ENCODE measurements at places on chromosomes 16 and 17.

DNA sequence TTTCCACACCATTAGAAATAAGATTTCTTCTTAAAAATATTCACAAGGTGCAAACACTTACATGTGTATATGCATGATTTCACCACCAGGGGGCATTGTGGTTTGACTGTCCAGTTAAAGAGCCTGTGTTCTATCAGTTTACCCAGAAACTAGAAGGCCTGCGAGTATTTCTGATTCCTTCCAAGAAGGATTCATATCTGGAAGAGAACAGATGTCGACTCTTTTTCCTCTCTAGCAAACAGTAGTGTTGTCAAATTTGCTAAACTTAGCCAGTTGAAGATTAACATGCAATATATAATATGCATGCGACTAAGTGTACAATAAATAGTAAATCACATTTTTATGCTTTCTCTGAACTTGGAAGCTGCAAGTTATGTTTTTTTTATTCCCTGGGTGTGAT is 404.1 kb downstream of the WWOX start:
- DNase-seq = peak; percentile 67

DNA sequence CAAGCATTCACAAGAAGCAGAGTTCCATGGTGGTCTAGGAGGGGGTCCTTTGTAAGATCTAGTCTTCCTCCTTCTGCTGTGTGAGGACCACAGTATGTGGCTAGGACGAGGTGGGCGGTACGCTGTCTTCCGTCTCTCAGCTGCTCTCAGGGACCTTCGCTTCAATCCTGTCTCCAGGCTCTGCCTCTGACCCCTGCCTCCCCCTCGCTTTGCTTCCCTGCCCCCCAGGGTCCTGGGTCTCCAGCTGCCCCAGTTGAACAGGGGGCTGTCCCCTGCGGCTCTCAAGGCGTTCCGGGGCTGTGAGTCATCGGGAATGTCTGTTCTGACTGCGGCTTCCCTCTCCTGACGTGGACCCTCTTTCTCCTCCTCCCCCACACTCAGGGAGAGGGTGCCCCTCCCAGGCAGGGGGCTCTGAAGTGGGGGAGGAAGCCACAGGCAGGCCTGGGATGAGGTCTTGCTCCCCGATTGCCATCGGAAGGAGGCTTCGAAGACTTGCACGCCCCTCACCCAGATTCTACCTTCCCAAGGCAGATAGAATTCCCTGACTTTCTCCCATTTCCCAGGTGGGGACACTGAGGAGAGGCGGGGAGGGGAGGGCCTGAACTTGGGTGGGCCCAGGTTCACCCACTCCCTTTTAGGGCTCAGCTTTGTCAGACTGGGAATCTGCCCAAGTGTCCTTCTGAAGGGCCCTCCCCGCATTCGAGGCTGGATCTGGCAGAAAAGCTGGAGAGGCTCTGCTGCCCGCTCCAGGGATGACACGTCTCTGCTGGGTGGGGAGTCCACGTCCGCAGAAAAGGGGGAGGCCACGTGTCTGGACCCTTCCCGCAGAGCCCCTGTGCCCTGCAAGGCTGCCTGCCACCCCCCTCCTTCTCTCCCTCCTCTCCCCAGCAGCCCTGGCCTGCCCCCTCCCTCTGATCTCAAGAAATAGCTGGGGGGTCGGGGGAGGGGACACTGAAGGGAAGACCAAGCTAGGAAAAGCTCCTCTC is 9.1 kb upstream of the COL1A1 start:
- no peak for DNase-seq

DNA sequence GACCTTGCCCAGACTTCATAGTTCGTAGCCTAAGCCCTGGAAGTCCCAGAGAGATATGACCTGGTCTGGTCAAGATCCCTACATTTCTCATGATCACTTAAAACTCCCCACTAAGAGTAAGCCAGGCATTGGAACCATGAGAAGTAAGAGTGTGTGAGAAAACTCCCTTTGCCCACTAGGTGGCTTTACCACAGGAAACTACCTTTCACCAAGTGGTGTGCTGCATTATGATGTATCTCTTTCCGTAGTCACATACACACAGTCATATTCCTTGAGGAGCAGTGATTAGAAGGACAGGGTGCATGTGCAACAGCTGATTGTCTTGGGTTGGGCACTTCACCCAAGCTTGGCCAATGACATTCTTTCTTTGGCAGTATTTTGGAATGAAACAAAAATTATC is 639.3 kb downstream of the KCNJ2 start:
- no peak for DNase-seq

DNA sequence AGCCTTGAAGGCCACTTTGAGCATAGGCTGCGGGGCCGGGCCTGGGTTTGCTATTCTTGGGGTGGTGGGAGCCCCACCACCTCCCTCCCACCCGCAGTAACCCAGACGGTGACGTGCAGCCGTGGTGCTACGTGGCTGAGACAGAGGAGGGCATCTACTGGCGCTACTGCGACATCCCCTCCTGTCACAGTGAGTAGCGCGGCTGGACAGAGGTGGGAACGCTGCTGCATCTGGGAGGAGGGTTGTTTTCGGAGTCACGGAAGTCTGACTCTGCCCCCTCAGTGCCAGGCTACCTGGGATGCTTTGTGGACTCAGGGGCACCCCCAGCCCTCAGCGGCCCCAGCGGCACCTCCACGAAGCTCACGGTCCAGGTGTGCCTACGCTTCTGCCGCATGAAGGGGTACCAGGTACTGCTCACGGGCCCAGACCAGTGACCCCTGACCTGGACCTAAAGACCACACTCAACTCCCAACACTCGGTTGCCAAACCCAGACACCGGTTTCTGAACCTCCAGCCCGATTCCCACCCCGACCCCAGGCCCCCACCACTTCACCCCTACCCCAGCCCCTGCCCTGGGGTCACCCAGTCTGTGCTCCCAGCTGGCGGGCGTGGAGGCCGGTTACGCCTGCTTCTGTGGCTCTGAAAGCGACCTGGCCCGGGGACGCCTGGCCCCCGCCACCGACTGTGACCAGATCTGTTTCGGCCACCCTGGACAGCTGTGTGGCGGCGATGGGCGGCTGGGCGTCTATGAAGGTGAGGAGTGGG is 2.1 kb downstream of the KREMEN2 start:
- DNase-seq = no peak

GRCh38 chr16:20610211-20610891 is 34.2 kb upstream of the ACSM2B start:
- no peak for DNase-seq

DNA sequence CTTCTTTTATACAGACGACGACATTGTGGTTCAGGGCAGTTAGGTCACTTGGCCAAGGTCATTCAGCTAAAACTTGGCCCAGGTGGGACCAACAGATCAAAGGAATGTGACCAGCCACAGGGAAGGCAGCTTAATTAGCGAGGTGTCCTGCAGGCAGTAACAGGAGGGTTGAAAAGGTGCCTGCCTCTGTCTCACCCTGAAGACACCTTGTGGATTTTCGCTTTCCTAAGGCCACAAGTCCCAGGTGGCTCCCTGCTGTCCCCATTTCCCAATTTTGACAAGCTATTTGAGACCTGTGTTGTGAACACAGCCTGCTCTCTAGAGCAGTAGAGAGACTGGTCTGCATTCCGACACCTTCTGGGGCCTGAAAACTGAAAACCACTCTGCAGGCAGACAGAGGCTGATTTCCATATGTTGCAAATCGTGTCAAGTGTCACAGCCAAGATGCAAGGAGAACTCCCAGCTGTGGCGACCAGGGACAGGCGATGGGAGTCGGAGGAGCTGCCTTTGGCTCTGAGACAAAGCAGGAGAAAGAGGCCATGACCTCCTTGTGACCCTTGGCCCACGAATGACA is 593.1 kb upstream of the CDH5 start:
- no peak for DNase-seq

GRCh38 chr17:4525691-4526397 is 27.2 kb downstream of the SPNS2 start:
- DNase-seq = no peak

GRCh38 chr17:29451121-29451742 is 61.1 kb downstream of the TAOK1 start:
- no peak for DNase-seq

- DNase-seq = no peak
These were observed 670.0 kb downstream of the TOX3 start for GRCh38 chr16:51876934-51877333.

- no peak for DNase-seq
These were observed 10.5 kb upstream of the ZNF500 start for GRCh38 chr16:4777339-4778049.

- DNase-seq = no peak
These were observed 83.6 kb downstream of the C16orf78 start for GRCh38 chr16:49457196-49457595.

DNA sequence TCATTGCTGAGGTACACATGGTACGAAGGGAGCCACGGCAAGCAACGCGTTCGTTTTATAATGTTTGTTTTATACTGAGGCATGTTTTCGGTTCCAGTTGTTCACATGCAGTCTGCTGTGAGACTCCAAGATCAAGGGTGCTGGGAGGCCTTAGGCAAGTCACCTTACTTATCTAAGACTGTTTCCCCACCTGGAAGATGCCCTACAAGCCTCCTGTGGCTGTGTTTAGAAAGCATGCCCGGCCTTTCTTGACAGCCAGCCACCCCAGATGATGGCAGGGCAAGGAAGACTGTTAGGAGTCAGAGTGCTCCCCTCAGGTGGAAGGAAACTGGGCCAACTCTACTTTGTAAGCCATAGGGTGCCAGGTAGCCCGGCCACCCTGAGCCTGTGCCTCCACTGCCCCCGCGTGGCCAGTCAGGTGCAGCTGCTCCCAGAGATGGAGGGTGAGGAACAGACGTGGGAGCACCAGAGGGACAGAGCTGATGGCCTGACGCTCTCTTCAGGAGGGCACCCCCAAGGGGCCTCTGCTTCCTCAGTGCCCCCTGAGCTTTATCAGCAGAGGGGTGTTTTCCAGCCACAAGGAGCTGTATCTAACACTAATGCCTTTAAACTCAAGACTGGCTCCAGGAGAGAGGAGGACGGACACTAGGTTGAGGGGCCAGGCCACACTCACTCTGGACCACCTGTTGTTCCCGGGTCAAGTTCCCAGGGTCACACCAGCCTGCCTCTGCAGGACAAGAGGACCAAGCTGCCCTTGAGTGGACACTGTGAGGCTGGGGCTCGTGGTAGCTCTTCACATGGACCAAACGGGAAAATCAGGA is 5.4 kb downstream of the NAT9 start:
- peak; percentile 83 for DNase-seq

DNA sequence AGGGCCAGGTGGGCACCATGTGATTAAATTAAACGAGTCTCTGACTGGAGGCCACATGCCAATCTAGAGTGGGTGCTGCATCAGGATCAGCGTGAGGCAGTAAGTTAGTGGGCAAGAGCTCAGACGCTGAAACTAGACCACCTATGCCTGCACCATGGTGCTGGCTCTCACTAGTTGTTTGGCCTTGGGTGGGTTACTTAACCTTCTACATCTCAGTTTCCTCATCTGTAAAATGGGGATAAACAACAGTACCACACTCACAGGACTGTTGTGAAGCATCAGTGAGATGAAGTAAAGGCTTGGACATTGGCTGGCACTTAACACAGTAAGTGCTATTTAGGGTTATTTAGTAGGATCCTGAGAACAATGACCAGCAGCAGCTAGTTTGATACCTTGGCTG is 5.9 kb downstream of the NDUFAB1 start:
- no peak for DNase-seq

DNA sequence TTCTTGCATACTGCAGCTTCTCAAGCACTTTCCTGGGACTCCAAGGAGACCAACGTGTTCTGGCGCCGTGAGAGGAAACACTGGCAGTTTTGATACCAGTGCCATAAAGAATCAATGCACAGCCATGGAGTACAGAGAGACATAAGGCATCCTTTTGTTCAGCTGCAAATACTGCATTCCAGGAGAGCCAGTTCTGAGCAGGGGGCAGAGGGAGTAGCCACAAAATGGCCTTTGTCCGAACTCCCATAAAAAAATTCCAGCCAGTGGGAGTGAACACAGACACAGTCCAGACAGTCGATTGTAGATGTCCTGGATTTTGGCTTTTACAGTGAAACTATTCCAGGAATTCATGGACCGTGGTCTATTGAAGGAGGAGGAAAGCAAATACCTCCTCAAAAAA is 36.2 kb upstream of the TEKT3 start:
- no peak for DNase-seq

DNA sequence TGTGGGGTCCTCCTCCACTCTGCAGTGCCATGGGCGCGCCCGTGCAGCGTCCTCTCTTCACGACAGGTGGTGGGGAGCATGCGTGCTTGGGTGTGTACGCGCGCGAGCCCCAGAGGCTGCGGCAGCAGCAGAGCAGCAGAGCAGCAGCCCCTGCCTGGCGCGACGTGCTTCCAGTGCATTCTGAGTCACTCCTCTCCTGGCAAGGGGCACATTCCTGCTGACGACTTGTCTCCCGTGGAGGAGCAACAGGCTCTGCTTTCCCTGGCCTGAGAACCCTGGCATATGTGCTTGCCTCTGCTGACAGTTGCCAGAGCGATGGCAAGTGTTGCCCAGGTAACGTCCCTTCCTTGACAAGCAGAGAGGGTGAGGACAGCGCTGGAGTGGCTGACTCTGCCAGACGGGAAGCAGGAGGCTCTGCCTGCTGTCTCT is 133.8 kb upstream of the PLCG2 start:
- no peak for DNase-seq

GRCh38 chr17:60600490-60601446 is 775 bp downstream of the PPM1D start:
- peak; percentile 67 for DNase-seq

DNA sequence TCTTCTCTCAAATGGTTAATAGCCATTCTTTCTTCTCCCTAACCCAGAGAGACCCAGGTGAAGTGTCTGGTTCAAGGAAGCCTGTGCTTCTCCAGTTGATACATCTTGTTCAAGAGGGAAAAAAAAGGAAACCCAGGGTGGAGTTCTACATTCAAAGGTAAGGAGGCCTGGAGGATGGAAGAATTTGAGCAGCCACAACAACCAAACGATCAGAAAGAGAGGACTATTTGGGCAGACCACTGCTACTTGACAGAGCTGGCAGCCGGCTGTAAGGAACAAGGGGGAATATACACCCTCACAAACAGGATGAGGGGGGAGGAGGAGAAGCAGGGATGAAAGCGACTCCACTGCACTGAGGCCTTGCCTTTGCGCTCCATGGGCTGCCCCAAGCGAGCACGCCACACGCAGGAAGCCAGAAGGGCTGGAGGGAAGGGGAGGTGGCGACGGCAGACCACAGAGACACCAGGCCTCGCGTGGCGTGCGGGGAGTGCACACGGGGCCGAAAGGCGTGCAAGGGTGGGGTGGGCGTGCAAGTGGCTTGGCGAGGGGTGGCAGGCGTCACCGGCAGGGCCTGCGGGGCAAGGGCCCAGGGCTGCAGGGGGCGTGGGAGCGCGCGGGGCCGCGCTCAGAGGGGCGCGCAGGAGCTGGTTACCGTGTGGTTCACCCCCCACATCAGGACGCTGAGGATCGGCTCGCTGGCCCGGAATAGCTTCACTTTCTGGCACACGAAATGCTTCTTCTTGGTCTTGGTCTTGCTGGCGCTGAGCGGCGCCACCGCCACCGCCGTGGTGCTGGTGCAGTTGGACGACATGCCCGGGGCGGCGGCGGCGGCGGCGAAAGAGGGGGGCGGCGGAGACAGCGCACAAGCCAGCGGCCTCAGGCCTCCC is 499 bp downstream of the PIP4K2B start:
- peak; percentile 59 for DNase-seq

GRCh38 chr17:34011599-34011998 is 243.5 kb upstream of the CCL2 start:
- DNase-seq = no peak

DNA sequence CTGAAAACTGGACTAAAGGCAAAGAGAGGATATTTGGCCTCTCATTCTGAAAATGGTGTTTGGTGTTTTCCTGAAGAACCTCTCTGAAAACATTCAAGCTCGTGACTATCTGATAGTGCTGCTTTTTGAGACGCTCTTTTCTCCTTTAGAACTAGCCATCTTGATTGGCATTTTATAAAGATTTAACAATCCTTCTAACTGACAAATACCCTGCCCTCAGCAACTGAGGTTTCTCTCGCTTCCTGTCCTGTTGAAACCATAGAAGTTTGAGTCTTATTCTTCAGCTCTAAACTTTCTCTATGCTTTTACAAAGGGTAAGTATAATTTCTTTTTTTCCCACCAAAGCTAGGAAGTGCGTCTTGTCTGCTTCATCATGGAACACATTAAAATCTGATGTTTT is 13.3 kb downstream of the CNEP1R1 start:
- DNase-seq = no peak

Data from CD4-positive, alpha-beta T cell treated with Interleukin-10 for 1 hour (primary cell).